Thoracic aorta endothelial cell (primary cell): ENCODE measurements at places on chromosomes 4 and X. TPM values are rescaled to one million over a fixed set of nuclear protein-coding genes. Genes with fewer than 3 reads are reported as not detected.

Gene S100P
- total RNA-seq: not detected in 2 replicates

Gene CNGA1
- total RNA-seq: 0.14 TPM in 1 of 2 replicates, not detected in the other

Gene SCML2
- 2.7 and 4.4 TPM in 2 replicates for total RNA-seq

Gene MAGEA6
- not detected in 2 replicates for total RNA-seq

Gene TAF7L
- total RNA-seq: 1.4 and 2.4 TPM in 2 replicates

Gene FGF13
- 0.27 TPM in 1 of 2 replicates, not detected in the other for total RNA-seq

Gene TBC1D19
- total RNA-seq: 14.2 and 20.7 TPM in 2 replicates

Gene SHROOM4
- 54.1 and 82.8 TPM in 2 replicates for total RNA-seq

Gene MTNR1A
- not detected in 2 replicates for total RNA-seq

Gene FGB
- not detected in 2 replicates for total RNA-seq

Gene VCX
- not detected in 2 replicates for total RNA-seq

Gene DGAT2L6
- total RNA-seq: not detected in 2 replicates

Gene NUP62CL
- total RNA-seq: 0.40 and 1.1 TPM in 2 replicates

Gene MAGEA11
- total RNA-seq: not detected in 2 replicates

Gene APOOL
- 13.0 and 20.2 TPM in 2 replicates for total RNA-seq

Gene PITX2
- 0.13 TPM in 1 of 2 replicates, not detected in the other for total RNA-seq

Gene IQSEC2
- total RNA-seq: 6.2 and 6.5 TPM in 2 replicates

Gene SMR3B
- 0.22 TPM in 1 of 2 replicates, not detected in the other for total RNA-seq

Gene ADH6
- total RNA-seq: not detected in 2 replicates

Gene RS1
- not detected in 2 replicates for total RNA-seq

Gene EDA
- 2.5 and 2.8 TPM in 2 replicates for total RNA-seq

Gene FAM156A
- total RNA-seq: 9.8 and 10.5 TPM in 2 replicates

Gene TMEM154
- 12.1 and 20.7 TPM in 2 replicates for total RNA-seq

Gene SOWAHD
- not detected in 2 replicates for total RNA-seq

Gene KDR
- 156 and 446 TPM in 2 replicates for total RNA-seq

Gene GYG2
- total RNA-seq: 0.13 and 0.14 TPM in 2 replicates

Gene TCEAL5
- not detected in 2 replicates for total RNA-seq

Gene TASL
- total RNA-seq: not detected in 2 replicates

Gene MAGEC3
- not detected in 2 replicates for total RNA-seq

Gene NXF2B
- total RNA-seq: not detected in 2 replicates

Gene RTL5
- 0.14 and 0.40 TPM in 2 replicates for total RNA-seq

Gene ETDB
- total RNA-seq: not detected in 2 replicates

Gene LRIT3
- total RNA-seq: 0.07 and 0.13 TPM in 2 replicates

Gene PRDX4
- 270 and 279 TPM in 2 replicates for total RNA-seq

Gene SAGE1
- not detected in 2 replicates for total RNA-seq

Gene MYOZ2
- total RNA-seq: 0.13 and 0.36 TPM in 2 replicates

Gene PAGE1
- not detected in 2 replicates for total RNA-seq
